Activated CD8-positive, alpha-beta T cell treated with anti-CD3 and anti-CD28 coated beads for 36 hours (primary cell): ENCODE measurements at places on chromosomes 5 and 9. TPM values are rescaled to one million over a fixed set of nuclear protein-coding genes. Genes with fewer than 3 reads are reported as not detected.

SLC30A5 gene
- 33.0 TPM for total RNA-seq

FAM221B gene
- total RNA-seq, result not detected

DNA sequence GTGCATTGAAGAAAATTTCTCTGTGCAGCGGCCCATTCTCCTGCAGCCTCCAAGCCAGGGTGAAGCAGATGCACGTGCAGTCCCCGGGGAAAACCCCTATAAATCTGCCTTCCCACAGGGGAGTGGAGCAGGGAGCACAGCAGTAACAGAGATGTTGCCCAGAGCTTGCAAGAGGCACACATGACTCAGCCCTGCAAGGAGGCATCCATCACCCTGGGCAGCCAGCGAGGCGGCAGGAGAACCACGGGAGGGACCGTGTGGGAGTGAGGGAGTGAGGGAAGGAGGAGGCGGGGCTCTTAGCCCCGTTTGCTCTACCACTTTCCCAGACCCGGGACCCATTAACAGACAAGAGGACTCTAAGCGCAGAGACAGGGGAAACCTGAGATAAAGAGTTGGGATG is 96.2 kb upstream of the ARAP3 start:
- no peaks in the 10 kb centered on the region for H3K36me3 ChIP-seq
- H3K27ac ChIP-seq, result no peak overlapping the region
- H3K27me3 ChIP-seq, result peaks cover 5% of the 10 kb centered on the region
- peaks cover 10% of the 10 kb centered on the region for H3K4me1 ChIP-seq

DNA sequence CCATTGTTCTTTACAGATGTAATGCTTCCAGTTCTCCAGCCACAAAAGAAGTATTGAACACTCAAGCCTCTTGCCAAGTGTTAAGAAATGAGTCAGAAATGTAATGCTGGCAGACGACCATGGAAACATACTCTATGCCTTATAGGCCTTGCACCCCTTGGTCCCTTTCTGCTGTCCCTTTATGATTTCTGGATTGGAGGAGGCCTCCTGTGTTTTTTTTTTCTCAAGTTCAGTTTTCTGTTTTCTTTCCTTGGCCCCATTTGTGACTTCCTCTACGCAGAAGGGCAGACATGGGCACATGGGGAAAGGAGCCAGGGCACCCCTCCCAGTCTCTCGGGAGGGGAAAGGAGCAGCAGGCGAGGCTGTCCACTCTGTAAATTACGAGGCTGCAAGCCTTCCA is 53.4 kb downstream of the SNX18 start:
- H3K4me1 ChIP-seq, result peaks cover 10% of the 10 kb centered on the region
- no peak overlapping the region for H3K4me3 ChIP-seq
- H3K36me3 ChIP-seq, result no peaks in the 10 kb centered on the region
- H3K27ac ChIP-seq, result no peak overlapping the region

- H3K4me1 ChIP-seq, result no peaks in the 10 kb centered on the region
- peaks cover 37% of the 10 kb centered on the region for H3K36me3 ChIP-seq
- no peak for DNase-seq
- H3K4me3 ChIP-seq, result no peak overlapping the region
- no peaks in the 10 kb centered on the region for H3K27me3 ChIP-seq
Observed at GRCh38 chr5:658103-658502, 35.0 kb downstream of the TPPP start.

DNA sequence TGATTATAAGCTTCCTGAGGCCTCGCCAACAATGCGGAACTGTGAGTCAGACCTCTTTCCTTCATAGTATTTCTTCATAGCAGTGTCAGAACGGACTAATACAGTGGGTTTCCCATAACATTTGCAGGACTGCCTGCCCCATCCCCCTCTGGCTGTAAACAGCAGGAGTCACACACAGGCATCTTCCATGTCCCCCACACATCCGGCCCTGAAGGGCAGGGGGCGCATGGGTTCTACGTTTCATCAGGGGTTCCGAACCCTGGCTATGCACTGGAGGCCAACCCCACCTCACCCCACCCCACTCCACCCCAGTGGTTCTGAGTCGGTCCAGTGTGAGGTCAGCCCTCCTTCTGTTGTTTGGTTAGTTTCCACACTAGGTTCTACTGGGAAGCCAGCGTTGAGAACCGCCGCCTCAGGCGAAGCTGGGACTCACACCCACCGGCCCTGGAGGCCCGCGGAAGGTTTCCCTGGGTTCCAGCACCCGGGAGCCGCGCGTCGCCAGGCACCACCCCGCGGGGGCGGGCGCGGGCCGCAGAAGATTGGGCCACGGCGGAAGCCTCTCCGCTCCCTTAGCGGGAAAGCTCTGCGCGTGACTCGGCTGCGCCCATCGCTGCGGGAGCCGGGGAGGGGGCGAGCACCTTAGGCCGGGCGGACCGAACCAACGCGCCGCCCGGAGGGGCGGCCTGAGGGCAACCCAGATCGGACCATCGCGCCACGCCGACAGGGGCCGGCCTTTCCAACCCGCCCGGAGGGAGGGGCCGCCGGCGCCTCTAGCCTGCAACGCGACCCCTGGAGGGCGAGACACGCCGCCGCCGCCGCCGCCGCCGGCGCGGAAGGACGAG is at the start of gene RUSC2:
TSS of gene RUSC2 (plus strand) at position 799 of the 842 bp plus-strand sequence. CDS start 56,411 bp downstream, outside the sequence.
- peak within 1 kb of the TSS; percentile 78 for H3K4me3 ChIP-seq
- no peaks in the 10 kb centered on the region for H3K36me3 ChIP-seq
- peaks cover 17% of the 10 kb centered on the region for H3K27me3 ChIP-seq

DNA sequence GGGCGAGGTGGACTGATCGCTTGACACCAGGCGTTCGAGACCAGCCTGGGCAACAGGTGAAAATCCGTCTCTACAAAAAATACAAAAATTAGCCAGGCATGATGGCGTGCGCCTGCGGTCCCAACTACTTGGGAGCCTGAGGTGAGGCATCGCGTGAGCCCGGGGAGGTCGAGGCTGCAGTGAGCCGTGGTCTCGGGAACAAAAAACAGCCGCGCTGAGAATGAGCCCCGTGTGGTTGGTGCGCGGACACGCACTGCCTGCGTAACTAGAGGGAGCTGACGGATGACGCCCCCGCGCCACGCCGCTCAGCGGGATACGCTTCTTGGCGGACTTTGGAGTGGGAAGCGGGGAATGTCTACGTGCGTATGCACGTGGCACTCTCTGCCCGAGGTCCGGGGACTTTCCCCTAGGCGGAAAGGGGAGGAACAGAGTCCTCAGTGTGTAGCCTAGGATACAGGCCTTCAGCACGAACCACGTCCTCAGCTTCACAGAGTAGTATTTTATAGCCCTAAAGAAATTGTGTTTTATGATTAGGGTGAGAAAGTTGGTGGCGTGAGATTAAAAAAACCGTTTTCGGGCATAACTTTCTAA is at the start of gene RMRP:
TSS of gene RMRP (minus strand) at position 474 of the 591 bp plus-strand sequence.
- H3K4me1 ChIP-seq, result peaks cover 59% of the 10 kb centered on the region
- peak within 1 kb of the TSS; percentile 96 for H3K27ac ChIP-seq
- H3K4me3 ChIP-seq, result peak within 1 kb of the TSS; percentile 81
